Skeletal muscle tissue (tissue), 5 donors: ENCODE measurements at places on chromosomes 1 and 21. TPM values are rescaled to one million over a fixed set of nuclear protein-coding genes. Genes with fewer than 3 reads are reported as not detected.

CFAP141 gene
- not detected for total RNA-seq

NPL gene
- total RNA-seq, result 47.5 TPM

SGIP1 gene
- total RNA-seq, result 0.52 TPM

DDR2 gene
- 40.2 TPM for total RNA-seq

AK5 gene
- 11.5 TPM for total RNA-seq

CD2 gene
- total RNA-seq, result under 0.01 TPM

TRIM67 gene
- total RNA-seq, result under 0.01 TPM

KISS1 gene
- total RNA-seq, result not detected

C4BPA gene
- 0.52 TPM for total RNA-seq

WNT2B gene
- 6.3 TPM for total RNA-seq

UBE4B gene
- total RNA-seq, result 25.1 TPM
